ENCODE measurements at places on chromosomes 6 and 20.

- DNase-seq = no peak
Measured at GRCh38 chr6:166632731-166633130, 5.7 kb upstream of the RPS6KA2 start.

- no peak for DNase-seq
Measured at GRCh38 chr6:95819939-95820338, 195.8 kb upstream of the FUT9 start.

DNA sequence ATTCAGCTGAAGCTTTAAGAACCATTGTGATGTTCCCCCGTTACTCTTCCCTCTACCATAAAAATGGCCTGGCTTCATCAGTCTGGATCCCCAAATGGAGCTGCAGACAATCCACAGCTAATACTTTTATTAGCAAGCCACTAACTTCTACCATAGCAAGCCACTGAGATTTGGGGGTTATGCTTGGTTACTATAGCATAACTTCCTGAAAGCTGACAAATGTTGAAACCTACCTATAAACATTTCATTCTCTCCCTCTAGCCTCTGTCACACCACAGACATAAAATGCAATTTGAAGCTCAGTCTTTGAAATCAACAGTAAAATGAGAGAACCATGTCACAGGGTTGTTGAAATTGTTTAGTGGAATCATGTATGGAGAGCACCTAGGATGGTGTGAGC is 3.0 kb upstream of the HTR1E start:
- no peak for DNase-seq

DNA sequence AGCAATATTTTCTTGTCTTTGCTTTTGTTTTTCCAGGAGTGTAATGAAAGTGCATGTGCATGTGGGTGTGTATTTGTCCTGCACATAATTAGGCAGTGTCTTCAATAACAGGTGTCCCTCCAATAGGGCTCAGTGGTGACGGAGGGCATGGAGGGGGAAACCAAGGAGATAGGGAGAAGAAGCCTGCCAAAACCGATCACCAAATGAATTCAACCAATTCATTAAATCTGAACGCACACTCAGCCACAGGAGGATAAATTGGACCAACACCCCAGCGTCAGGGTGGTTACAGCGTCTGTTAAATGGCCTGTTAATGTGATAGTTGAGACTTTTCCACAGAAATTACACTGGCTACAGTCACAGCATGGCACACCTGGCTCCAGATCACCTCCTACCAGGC is 527.6 kb downstream of the CD83 start:
- no peak for DNase-seq

DNA sequence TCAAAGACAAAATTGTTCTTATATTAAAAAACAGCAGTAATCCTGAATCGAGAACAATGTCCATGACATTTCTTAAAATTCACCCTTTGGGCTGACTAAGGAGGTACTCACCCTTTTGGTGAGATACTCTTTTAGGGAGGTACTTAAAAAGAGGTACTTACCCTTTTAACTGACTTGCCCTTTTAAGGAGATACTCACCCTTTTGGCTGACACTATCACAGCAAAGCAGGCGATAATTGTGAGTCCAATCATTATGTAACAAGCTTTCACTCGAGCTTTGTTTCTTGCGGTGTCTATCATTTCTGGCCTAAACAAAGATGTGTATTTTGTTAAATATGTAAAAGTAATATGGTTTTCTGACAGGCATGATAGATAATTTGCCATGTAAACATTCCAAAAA is 3.7 kb downstream of the FAM162B start:
- no peak for DNase-seq

- no peak for DNase-seq
Measured at GRCh38 chr6:33840048-33840926, 36.5 kb upstream of the MLN start.

- DNase-seq = peak; percentile 7
Measured at GRCh38 chr6:44123544-44123943, 3.7 kb downstream of the MRPL14 start.

DNA sequence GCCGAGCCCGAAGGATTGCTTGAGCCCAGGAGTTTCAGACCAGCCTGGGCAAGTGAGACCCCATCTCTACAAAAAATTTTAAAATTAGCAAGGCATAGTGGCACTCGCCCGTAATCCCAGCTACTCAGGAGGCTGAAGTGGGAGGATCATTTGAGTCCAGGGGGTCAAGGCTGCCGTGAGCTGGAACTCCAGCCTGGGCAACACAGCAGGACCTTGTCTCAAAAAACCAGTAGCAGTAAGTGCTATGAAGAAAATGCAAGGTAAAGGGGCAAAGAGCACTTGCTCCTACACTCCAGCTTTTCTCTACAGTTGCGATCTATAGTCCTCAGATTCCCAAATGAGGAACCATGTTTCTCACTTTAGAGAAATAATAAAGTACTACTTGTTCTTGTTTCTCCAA is 1.8 kb upstream of the DDX39B start:
- no peak for DNase-seq

- DNase-seq = no peak
Measured at GRCh38 chr20:41004531-41005360, 23.9 kb upstream of the TOP1 start.

DNA sequence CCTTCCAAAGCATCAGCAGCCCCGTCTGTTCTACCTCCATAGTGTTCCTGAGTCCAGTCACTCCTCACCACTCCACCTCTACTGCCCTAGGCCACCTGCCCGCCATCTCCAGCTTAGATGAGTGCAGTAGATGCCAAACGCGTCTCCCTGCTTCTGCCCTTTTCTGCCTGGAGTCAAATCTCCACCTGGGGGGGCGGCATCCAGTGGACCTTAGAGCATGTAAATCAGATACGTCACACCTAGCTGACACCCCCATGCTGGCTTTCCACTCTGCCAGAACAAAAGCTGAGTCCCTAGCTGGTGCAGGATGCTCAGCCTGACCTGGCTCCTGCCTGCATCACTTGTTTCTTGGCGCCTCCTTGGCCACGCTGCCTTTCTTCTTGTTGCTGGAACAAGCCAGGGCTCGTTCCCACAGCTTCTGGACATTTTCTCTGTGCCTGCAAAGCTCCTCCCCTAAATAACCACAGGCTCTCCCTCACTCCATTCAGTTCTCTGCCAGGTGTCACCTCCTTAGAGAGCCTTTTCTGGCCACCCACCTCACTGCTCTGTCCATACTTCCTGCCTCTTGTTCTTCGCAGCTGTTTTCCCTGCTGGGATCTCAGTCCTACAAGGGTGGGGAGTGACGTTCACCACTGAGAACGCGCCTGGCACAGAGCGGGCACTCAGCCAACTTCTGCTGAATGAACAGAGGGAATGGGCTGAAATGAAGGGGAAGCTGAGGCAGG is 5.8 kb downstream of the DDR1 start:
- no peak for DNase-seq

DNA sequence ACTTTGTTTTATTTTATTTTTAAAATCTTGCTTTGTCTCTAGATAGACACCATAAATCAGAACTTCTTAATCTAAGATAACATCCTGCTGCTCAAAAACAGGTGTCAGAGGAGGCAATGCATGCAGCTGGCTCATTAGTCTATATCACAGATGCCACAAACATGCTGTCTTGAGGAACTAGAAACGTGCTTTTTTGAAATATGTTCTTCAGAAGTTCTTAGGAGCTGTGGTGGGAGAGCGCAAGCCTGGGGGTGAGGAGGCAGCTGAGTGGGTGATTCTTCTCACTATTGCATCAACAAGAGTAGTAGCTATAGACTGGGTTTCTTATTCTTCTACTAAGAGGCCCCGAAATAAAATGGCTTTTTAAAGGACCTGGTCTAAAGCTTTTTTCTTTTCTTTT is 23.4 kb downstream of the IL22RA2 start:
- DNase-seq = no peak

All from CD8-positive, alpha-beta memory T cell (primary cell).